ENCODE measurements at places on chromosomes 7 and 10.
A peak's percentile ranks its signal among the peaks of the same experiment; 100 is the strongest.

DNA sequence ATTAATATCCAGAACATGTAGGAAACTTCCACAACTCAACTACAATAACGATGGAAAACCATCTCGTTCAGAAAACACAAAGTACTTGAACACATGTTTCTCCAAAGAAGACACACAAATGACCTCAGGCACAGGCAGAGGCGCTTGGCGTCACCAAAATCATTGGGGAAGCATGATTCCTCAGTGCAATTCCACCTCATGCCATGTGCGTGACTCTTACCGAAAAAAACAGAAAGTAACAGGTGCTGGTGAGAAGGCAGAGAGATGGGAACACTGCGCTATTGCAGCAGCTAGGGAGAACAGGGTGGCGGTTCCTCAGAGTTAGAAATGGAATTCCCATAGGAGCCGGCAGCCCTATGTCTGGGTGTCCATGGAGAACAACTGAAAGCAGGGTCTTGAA is 390.0 kb downstream of the DNAJB6 start:
- DNase-seq, result no peak

GRCh38 chr7:3955751-3956696 is 655.0 kb downstream of the SDK1 start:
- DNase-seq, result no peak

DNA sequence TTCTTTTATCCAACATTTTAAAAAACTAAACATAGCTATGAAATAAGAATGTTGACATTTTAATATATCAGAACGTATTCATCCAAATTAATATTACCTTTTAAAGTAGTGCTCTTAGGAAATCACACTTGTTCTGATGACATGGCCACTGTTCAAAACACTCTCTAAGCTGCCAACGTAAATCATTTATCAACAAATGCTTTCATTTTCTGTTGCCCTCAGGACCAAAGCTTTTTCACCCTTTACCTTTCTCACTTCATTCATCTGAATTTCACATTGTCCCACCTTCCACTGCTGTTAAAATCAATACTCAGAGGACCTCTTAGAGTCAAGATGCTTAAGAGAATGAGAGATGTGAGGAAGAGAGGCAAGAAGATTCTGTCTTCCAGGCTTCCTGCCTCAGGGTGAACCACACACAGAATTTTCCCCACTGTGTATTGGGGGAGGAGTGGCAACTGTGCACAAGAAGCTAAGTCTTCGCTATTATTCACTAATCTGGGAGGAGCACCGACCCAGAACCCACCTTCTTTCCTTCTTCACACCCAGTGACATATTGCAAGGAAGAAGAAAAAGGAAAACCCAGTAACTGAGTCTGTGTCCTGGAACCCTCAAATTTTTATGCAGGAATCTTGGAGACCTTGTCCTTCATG is 21.0 kb downstream of the HIBADH start:
- DNase-seq, result no peak

GRCh38 chr7:22885797-22886261 is 63.2 kb upstream of the TOMM7 start:
- peak; percentile 95 for DNase-seq

DNA sequence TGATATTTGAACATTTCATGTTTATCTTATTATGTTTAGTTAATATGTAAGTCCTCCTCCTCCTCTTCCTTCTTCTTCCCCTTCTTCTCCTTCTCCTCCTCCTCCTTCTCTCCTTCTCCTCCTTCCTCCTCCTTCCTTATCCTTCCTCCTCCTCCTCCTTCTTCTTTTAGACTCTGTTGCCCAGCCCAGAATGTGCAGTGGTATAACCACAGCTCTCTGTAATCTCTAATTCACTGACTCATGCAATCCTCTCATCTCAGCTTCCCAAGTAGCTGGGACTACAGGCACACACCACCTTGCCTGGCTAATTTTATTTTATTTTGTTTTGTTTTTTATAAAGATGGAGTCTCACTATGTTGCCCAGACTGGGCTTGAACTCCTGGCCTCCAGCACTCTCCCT is 83.4 kb upstream of the ODAD2 start:
- DNase-seq, result no peak

GRCh38 chr10:108363576-108363975 is 1199.1 kb upstream of the SORCS1 start:
- DNase-seq, result no peak

DNA sequence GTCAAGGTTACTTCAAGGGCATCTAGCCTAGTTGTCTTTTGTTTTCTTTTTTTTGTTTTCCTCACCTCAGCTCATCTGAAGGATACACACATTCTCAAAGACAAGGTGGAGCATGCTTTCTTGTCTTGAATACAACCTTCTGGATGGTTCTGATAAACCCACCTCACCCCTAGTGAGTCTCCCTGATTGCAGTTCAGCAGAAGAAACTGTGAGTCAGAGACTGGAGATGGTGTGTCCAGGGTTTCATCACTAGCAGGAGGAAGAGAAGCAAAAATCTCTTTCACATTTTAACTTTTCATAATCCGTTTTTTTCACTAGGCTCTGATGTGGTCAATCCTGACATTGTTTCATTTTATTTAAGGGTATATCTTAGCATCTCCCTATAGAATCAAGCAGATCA is 143.0 kb upstream of the NRBF2 start:
- DNase-seq, result no peak

DNA sequence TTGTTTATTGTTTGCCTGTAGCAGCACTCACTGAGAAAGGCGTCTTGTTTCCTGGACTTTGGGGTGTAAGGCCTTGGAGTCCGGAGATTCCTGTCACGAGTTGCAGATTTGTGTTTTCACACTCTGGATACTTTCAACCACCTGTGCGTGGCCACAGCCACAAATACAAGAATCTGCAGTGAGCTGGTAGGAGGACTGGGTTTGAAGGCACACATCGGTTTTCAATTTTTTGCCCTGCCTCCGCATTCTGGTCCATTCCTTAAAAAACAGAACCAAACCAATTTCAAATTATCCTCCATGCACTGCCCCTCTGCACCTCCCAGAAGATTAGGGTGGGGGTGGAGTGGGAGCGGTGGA is 619 bp downstream of the EXOC4 start:
- DNase-seq, result peak; percentile 71

- no peak for DNase-seq
Observed at GRCh38 chr10:133316266-133316665, 7.6 kb downstream of the ZNF511 start.

GRCh38 chr7:52705768-52706167 is 329.7 kb upstream of the POM121L12 start:
- DNase-seq, result no peak

GRCh38 chr10:132645247-132645530 is 107.6 kb downstream of the INPP5A start:
- DNase-seq, result no peak

DNA sequence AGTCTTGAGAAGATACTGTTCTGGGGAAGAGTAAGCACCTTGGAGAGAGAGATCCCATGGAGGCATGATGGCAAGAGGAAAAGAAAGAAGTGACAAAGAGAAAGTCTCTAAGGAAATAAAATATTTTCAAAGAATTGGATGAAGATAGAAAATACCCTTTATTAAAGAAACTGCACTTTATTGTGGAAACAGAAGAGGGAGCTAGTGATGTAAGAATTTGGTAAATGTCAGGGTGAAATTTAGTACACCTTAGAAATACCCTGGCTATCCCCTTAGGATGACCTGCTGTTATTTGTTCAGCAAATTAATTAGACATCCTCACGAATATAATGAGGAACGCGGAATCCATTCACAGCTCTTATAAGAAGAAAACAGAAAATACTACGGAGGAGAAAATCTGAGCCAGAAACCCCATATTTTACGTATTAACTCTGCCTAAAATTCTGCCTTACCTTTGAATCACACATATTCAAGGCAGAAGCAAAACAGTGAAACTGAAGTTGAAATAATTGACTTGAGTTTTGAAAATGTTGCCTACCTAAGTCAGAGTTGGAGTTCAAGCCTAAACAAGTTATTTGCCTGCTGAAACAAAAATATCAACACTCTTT is 90.7 kb downstream of the TFPI2 start:
- peak; percentile 64 for DNase-seq

DNA sequence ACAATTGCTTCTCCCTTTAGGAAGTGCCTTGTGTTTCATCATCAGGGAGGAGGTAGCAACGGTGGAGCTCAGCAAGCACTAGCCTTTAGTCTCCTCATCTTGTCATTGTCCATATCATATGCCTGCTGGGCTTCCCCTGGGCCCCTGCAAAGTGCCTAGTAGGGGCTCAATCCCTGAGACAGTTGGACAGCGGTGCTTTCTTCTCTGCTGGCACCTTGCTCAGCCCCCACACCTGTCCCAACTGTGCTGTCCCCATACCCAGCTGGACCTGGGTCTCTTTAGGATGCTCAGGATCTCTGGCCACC is 5.5 kb downstream of the SMARCD3 start:
- DNase-seq, result no peak

GRCh38 chr10:6070660-6071059 is 8.5 kb upstream of the IL2RA start:
- DNase-seq, result no peak

DNA sequence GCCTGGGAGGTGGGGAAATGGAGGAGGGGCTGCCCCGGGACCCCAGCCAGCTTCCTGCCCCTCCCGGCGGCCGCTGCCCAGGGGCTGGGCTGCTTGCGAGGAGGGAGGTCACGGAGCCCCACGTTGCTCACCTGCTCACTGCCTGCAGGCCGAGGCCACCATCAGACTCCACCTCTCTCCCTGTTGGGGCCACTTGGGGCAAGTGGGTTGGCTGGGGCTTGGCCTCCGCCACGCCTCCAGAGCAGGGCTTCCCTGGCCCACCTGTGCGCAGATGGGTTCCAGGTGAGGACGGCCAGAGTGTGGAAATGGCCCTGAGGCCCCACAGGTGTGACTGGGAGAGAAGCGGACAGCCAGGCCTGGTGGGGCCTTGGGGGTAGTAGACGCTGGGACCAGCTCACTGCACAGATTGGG is 82.8 kb upstream of the DIP2C start:
- no peak for DNase-seq

DNA sequence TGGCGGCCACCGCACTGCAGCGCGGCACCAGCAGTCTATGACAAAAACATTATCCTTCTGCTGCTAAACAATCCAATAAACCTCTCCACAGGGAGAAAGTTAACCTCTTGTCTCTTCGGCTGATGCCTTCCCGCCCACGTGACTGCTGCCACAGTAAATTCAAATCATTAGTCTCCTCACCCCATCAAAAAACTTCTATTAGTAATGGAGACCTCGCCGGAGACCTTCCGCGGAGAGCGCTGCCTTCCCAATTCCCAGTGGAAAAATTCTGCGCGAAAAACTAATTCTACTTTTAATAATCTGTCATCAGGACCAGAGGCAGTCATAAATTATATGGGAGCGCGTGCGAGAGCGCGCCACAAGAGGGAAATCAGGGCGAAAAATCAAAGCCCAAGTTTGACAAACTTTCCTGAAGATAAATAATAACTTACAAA is 90.0 kb upstream of the PAX2 start:
- no peak for DNase-seq

GRCh38 chr7:16365177-16365576 is 56.2 kb downstream of the CRPPA start:
- no peak for DNase-seq

DNA sequence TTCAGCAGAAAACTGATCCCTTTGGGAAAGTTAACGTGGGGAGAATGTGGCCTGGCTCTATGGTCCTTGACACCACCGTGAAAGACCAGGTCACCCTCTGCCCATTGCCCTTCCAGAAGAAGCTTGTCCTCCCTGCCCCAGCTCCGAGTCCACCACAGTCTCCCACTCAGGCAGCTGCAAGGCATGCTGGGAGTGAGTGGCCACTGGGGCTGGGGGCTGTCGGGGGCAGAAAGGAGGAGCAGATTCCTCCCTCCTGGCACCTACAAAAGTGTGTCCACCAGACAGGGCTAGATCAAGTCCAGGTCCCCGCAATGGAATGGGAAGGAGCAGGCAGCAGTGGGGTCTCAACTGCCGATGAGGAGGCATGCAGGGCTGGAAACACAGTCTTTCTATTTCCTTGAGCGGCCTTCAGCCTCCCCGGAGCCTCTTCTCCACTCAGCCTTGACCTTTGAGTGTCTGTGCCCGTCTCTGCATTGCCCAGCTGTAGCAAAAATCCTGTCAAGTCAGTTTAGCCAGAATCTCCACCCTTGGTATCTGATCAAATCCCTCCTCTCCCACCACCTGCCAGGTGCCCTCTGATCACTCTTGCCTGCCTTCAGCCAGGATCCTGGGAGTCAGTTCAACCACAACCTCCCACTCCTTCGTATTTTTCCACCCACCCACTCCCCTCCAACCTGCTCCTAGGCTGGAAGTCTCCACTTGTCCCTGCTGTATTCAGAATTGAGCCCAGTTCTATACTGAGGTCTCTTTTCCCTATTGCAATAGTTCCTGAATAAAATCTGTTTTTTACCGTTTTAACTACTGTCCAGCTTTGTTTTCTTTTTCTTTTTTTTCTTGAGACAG is 6.9 kb upstream of the ZNF316 start:
- no peak for DNase-seq

DNA sequence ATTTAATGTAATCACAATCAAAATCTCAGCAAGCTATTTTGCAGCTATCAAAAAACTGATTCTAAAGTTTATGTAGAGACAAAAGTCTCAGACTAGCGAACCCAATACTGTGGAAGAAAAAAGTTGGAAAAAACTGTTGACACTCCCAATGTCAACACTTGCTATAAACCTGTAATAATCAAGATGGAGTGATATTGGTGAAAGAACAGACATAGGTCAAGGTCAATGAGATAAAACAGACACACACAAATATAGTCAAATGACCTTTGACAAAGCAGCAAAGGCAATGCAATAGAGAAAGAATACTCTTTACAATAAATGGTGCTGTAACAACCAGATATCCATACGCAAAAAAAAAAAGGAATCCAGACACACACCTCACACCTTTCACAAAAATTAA is 84.5 kb downstream of the ATE1 start:
- DNase-seq, result no peak

- no peak for DNase-seq
Observed at GRCh38 chr10:131947631-131948347, 33.9 kb downstream of the BNIP3 start.

GRCh38 chr7:27250557-27251070 is 8.0 kb downstream of the EVX1 start:
- no peak for DNase-seq

- DNase-seq, result peak; percentile 22
Observed at GRCh38 chr7:143490717-143491306, 13.1 kb downstream of the TAS2R41 start.

- DNase-seq, result no peak
Observed at GRCh38 chr10:32459051-32459698, 13.2 kb downstream of the CCDC7 start.

DNA sequence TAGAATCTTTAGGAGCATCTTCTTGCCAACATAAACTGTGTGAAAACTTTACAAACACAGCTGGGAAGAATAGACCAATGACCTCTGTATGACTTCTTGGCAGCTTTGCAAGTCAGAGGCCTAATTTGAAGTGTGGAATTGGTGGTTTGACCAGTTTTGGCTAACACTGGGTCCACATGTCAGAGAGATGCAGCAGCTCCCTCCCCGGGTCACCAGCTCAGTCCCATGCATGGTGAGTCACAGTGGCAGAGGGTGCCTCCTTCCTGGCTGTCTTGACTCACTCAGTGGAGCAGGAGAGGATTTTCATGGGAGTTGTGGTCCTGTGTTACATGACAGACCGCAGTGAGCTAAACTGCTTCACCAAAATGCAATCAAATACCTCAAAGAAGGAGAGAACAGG is 8.2 kb upstream of the STARD3NL start:
- no peak for DNase-seq

GRCh38 chr7:1669954-1670893 is at the start of gene ELFN1:
TSS of gene ELFN1 (plus strand) at chr7:1670277. CDS start at chr7:1744597, 74,320 bp downstream.
- no peak for DNase-seq
